ENCODE measurements at places on chromosomes 13 and 19. TPM values are rescaled to one million over a fixed set of nuclear protein-coding genes. Genes with fewer than 3 reads are reported as not detected.
A peak's percentile ranks its signal among the peaks of the same experiment; 100 is the strongest.

ZNF763 gene
- 4.3 TPM for polyA plus RNA-seq

DNA sequence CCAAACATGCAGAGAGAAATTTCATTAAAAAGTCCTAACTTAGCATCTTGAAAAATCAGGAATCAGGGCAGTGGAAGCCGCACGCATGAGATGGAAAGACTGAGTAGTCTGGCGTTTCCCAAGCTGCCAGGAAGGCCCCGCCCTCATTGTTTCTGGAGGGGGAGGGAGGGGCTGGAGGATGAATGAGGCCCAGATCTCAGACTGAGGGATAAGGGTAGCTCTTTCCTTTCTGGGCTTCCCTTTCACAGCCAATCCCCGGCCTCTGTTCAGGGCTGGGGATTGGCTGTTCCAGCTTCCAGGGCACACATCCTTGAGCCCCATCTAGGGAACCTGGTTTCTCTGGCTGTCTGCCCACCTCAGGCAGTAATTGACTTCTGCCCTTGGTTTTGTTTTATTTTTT is 7.3 kb downstream of the C19orf53 start:
- DNase-seq: peak; percentile 75

DGKH gene
- polyA plus RNA-seq: 3.8 TPM

ASPDH gene
- polyA plus RNA-seq: not detected

ZNF675 gene
- 3.9 TPM for polyA plus RNA-seq

GRIK5 gene
- polyA plus RNA-seq: 2.9 TPM

GRCh38 chr19:54336893-54337857 is 1.8 kb downstream of the LILRA4 start:
- DNase-seq: no peak

GRCh38 chr13:48004201-48004600 is 3.1 kb upstream of the SUCLA2 start:
- DNase-seq: no peak

DNA sequence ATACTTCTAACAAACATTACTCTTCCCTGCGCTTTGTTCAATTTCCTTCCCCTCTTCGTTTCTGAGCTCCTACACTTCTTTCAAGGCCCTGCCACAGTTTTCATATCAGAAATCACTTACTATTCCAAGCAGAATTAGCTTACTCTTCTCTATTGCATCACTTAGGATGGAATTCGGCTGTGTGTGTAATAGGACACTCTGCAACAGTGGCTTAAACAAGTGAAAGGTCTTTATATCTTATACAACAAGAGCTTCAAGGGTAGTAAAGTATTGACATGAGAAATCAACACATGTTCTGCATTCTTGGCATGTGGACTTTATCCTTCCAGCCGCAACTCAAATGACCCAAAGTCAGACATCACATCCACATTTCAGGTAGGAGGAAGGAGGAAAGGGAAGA is 279.6 kb downstream of the PCDH20 start:
- DNase-seq: no peak

DNA sequence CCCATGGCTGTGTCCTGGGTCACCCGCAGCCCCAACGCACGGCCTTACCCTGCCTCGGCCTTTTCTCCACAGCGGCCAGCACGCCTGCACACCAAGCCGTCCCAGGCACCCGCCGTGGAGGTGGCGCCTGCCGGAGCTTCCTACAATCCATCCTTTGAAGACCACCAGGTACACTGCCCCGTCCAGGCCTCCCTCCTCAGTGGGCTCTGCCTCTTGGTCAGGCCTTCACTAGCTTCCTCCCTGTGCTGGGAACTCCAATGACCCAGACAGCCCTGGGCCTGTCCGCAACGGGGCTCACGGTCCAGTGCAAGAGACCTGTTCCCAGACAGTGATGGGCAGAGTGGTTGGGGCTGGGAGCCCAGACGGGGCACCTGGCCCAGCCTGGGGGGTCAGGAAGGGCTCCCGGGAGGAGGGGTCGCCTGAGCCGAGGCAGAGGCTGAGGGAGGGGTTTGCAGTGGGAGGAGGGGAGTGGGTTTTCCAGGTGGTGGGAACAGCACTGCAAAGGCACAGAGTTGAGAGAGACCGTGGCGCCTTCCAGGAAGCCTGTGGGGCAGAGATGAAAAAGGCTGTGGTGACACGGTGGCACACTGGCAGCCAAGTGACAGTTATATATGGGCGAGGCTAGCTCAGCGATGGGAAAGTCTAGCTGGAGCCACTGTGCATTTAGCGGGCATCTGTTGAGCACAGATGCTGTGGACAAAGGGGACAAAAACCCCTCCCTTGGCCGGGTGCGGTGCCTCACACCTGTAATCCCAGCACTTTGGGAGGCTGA is 7.3 kb downstream of the NOP53 start:
- DNase-seq: no peak

GRCh38 chr19:29855087-29855486 is 43.3 kb downstream of the CCNE1 start:
- no peak for DNase-seq

DNA sequence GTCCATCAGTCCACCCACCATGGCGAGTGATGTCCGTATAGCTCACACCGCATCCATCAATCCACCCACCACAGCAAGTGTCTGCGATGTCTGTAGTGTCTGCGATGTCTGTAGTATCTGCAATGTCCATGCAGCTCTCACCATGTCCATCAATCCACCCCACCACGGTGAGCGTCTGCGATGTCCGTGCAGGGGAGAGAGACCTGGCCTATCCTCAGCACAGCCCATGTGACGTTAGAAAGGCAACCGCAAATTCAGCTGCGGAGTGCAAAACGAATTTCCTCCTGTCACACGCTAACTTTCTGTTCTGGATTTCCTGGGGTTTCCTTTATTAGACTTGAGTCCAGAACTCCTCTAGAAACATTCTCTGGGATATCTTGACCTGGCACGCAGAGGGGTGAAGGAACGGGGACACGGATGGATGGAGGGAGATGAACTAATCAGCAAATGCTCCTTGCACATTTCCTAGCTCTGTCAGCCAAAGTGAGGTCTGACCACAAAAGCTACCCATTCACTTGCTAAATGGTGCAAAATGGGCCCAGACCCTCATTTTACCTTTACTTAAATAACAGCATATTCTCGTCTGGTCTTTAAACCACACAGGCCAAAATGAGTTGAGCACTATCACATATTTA is 18.3 kb downstream of the RASA3 start:
- no peak for DNase-seq

DNA sequence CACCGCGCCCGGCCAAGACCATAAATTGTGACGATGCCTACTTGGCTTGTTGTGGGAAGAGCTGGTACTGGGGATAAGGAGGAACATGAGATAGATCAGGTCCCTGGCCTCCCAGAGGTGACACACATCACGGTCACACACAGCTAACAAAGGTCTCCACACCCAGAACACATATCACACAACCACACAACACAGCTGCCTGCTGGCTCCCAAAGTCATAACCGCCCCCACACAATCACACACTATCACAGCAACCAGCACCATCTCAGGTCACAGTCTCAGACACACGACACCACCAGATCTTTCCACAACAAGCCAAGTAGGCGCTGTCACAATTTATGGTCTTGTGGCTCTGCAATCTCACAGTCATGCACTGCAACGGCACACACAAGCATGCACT is 5.7 kb downstream of the COL5A3 start:
- no peak for DNase-seq

DNA sequence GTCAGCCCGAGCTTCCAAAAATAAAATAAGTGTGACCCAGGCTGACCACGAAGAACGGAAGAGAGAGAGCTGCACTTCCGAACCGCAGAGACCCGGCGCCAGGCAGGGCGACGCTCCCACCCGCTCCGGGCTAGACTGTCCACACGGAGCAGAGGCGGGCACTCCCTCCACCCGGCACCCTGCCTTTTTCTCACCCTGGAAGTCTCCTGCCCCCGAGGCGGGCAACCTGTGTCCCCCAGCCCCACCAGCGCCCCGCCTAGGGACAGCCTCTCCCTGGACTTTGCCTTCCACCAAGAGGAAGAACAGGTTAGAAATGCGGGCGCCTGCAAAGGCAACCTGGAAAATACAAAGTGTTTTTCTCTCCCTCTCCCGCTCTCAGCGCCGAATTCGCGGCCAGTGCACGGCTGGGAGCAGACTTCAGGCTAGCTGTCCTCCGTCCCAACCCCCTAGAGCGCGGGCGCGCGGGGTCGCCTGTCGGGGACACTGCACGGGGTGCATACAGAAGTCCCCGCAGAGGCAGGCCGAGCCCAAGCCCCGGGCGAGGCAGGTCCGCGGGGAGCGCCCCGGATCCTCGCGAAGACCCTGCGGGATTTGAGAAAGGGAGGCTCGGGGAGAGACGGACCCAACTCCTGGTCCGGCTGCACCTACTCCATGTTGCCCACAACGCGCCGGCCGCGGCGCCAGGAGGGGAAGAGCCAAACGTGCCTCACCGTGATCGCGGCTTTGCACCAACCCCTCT is 845 bp downstream of the SPRY2 start:
- DNase-seq: peak; percentile 46

C2CD4C gene
- not detected for polyA plus RNA-seq

- no peak for DNase-seq
These were observed 274.3 kb downstream of the DCLK1 start for GRCh38 chr13:35856721-35857364.

DNA sequence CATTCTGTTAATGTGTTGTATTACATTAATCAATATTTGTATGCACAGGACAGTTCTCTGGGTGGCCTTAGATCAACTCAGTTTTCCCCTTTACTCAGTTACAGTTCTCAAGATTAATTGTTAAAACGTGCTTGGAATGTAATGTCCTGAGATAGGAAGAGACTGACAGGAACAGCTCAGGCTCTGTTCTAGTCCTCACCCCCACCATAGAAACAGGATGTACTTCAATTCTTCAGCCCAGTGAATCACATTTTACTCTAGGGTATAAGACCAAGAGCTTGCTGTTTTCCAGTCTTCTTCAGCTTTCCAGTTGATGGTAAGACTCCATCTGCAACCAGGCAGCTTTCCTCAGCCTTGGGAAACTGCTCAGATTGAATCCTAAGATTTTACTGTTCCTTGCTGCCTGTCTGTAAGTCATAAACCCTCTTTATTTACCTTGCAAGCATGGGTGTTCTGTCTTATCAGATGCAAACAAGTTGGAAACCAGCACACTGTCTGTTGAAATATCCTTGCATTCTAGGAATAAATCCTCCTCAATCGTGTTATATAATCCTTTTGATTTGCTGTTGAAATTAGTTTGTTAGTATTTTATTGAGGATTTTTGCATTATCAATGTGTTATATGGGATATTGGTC is 836.9 kb upstream of the PCDH9 start:
- DNase-seq: no peak

KIRREL2 gene
- polyA plus RNA-seq: 0.05 TPM

DNA sequence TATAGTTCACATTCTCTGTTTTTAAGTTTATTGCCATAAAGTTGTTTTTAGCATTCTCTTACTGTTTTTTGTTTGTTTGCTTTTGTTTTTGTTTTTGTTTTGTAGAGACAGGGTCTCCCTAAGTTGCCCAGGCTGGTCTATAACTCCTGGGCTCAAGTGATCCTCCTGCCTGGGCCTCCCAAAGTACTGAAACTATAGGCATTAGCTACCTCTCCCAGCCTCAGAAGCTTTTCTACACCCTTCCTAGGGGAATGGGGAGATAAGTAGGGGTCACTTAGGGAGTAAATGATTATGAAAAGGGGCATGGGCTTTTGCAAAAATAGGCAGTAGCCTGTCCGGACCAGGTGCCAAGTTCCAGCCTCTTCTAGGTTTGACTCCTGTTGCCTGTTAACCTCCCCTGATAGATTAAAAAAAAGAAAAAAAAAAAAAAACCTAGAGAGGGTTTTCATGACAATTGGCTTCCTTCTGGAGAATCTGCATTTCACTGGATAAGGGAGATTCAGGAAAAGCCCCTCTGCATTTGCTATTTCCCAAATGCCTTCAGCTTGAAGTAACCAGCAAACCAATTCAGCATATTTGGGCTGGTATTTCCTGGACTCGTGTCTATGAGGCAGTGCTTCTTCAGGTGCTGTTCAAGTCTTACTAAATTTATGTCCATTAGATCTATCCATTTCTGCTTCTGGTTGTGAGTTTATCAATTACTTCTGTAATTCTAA is 216.8 kb downstream of the TM9SF2 start:
- DNase-seq: no peak

DNA sequence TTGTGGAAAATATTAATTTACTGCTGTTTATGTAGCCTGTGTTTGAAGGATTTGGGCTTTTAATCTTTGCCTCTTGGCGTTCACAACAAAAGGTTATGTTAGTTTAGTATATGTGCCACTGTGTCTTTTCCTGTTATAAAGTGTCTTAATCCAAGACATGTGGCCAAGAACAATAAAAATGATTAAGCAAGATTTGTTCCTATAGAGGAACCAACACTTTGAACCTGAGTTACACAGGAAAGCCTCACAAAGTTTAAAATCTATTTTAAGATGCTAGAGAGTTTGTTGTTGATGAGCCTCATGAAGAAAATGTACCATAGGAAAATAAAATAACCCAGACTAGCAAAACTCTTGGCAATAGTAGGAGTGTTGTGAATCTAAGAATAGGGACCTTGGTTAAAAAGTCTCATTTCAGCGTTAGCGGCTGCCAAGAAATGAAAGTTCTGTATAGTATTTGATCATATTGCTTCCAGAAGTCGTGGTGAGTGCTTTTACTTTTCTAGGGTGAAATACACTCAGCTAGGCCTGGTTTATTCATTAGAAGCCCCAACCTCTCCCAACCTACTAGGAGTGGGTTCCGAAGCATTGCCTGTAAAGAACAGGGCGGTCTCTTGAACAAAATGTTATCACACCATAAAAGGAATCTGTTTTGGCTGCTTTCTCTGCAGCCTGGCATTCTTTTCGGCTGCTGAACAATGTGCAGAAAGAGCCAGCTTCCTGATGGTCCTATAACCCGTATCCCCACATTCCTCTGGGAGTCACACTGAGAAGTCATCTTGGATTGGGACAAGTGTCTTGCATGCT is 102.6 kb downstream of the LRCH1 start:
- DNase-seq: no peak

SPC24 gene
- polyA plus RNA-seq: 0.78 TPM

DNA sequence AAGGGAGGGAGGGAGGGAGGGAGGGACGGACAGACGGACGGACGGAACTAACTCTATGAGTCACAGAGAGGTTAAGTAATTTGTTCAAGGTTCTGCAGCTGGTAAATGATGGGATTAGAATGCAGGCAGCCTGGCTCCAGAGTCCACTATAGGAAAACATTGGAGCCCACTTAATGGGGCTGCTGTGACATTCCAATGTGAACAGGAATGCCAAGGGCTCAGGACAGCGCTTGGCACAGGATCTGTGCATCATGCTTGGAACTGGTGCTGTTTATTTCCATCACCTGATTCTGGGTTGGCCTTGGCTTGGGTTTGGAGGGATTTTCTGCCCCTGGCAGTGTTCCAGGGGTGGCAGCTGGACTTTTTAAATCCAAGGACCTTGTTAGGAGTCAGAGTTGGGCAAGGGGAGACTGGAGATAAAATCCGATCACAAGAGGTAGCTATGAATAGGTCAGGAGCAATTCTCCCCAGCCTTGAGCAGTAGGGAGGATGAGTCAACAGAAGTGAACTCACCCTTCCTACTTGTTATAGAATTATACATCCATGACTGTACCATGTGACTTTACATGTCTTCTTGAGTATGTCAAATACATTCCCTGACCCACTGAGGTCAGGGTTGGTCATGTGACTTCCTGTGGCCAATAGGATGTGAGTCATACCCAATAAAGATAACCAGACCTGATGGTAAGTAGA is 7.8 kb upstream of the HIF3A start:
- DNase-seq: no peak

DNA sequence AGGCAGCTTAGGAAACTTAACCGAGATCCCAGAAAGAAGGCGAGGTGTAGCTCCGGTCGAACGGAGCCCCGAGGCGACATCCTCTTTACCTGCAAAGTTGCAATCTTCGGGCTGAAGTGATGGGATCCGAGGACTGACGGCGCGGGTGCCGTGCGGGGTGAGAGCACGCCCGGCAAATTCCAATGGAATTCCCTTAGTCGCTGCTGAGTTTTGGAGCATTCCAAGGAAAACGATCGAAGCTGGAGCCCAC is 141 bp downstream of the TRPC4 start:
- peak; percentile 8 for DNase-seq

Data from ovary (tissue), 10 donors.